ENCODE measurements at places on chromosomes 6 and 20.

- no peak for DNase-seq
Measured at GRCh38 chr20:37207171-37207570, 27.8 kb upstream of the MROH8 start.

DNA sequence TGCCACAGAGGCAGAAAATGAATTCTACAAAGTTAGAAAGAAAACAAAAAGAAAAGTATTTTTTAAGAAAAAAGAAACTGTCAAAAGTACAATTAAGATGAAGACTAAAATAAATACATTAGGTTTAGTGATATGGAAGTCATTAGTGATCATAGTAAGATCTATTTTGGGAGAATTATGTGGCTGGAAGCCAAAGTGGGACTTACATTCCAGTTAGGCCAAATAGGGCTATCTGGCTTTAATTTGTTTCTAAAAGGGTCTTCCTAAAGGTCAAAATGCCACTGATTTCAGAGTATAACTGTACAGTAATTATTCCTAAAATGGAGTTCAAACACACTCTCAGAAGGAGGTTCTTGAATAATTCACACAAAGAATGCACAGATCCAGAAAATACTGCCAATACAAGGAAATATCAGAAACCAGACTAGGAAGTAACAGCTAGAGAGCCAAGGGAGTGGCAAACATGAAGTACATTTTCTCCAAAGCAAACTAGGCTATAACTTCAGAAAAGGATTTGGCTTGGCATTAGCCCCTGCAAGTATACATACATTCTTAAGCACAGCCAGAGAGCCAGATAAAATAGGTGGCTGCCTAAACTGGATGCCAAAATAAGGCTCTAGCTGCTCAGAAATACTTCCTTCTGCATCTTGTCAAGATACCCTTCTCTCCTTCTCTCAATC, 45.3 kb downstream of the PDSS2 start:
- no peak for DNase-seq

GRCh38 chr20:24964506-24964840, 15.4 kb downstream of the CST7 start:
- DNase-seq = no peak

DNA sequence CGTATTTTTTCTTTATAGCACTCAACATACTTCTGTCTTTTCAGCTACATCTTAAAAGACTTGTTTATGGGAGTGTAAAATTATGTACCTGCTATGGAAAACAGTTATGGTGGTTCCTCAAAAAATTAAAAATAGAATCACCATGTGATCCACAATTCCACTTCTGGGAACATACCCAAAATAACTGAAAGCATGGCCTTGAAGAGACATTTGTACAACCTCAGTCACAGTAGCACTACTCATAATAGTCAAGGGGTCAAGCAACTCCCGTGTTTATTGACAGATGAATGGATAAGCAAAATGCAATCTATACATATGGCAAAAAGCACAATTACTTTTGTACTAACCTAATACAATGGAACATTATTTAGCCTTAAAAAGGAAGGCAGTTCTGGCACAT, 74.5 kb downstream of the METTL24 start:
- no peak for DNase-seq

DNA sequence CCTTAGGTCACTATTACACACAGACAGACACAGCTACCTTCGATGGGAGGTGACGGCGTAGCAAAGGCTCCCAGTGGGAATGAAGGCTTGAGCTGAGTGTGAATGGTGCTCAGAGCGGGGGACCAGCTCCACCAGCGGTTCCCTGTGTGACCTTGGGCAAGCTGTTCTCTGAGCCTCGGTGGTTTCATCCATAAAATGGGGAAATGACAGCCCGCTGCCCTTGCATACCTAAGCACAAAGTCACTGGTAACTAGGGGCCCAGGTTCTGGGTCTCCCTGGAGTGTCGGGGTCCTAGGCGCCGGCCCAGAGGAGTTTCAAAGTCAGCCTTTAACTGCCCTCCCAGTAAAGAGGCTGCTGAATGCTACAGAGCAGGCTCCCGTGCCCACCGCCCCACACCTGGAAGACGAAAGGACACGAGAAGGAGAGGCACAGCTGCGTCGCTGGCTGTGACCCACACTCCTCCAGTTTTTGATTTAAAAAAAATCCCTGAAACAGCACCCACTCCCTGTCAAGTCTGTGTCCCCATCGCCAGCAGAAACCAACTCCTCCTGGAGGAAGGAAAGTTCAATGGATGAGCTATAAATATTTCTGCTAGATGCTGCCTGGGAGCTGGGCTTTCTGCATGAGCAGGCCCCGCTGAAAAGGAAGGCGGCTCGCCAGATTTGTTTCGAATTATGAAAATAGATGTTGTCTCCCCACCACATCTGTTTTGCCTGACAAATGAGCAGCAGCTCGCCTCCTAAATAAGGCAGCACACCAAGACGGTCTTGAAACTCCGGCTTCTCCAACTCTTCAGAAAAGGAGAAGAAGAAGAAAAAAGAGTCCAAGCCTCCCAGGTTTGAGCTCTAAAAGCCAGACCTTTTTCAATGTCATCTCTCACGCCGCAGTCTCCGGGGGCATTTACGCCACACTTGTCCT, 27.4 kb downstream of the PMEPA1 start:
- no peak for DNase-seq
